Dorsolateral prefrontal cortex (tissue), 122 donors: ENCODE measurements at places on chromosomes 3 and 15.

DNA sequence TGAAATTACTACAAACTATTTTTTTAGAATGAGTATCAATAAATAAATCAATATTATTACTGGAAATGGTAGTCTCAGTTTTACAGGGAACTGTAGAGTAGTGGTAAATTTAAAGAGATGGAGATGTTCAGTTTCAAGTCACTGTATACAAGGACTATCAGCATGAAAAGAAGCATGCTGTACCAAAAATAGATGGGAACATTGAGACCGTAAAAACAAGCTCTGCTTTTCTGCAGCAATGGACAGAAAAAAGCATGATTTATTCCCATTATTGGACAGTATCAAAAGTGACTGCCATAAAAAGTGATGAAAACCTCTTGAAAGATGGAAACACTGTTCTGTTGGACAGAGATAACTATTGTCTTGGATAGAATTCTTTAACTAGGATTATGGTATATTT lies 187.2 kb downstream of the EPHA6 start:
- DNase-seq, result no peak

- DNase-seq, result no peak
These were observed 45.9 kb downstream of the HES1 start for GRCh38 chr3:194181612-194182529.

DNA sequence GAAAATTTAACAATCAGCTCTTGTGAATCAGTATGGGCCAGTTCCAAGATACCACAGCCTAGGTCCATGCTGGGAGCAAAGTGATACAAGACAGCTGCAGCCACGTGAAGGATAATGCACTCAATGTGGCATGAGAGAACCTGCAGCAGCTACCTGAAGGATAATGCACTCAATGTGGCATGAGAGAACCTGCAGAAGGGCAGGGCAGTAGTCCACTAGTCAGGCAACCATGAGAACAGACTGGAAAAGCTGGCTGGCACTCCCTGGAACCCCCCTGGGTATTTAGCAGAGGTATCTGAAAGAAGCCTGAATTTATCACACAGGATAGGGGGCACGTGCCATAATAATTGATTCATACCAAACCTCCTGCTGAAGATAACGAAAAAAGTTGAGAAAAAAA lies 237.6 kb downstream of the ATP8B4 start:
- DNase-seq, result no peak

- DNase-seq, result peak; percentile 83
These were observed 2.7 kb downstream of the LMAN1L start for GRCh38 chr15:74815121-74815934.

GRCh38 chr3:4766263-4766662 lies 213.0 kb upstream of the BHLHE40 start:
- DNase-seq, result no peak

- no peak for DNase-seq
These were observed 4.2 kb downstream of the B3GALNT1 start for GRCh38 chr3:161100994-161101393.

GRCh38 chr3:131036986-131037385 lies 10.3 kb downstream of the NEK11 start:
- DNase-seq, result no peak

GRCh38 chr15:78641102-78641748 lies at the start of gene CHRNB4:
TSS of gene CHRNB4 (minus strand) at chr15:78641210. CDS start at chr15:78641133, 77 bp downstream.
- DNase-seq, result no peak

- DNase-seq, result no peak
These were observed 95.0 kb upstream of the SNRPA1 start for GRCh38 chr15:101390060-101390459.

DNA sequence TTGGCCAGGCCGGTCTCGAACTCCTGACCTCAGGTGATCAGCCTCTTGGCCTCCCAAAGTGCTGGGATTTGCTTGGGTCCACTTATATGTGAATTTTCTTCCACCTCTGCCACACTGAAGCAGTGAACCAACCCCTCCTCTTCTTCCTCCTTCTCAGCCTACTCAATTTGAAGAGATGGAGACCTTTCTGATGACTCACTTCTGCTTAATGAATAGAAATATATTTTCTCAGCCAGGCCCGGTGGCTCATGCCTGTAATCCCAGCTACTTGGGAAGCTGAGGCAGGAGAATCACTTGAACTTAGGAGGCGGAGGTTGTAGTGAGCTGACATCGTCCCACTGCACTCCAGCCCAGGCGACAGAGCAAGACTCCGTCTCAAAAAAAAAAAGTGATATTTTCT lies 46.8 kb upstream of the GATM start:
- no peak for DNase-seq

GRCh38 chr3:125141596-125142419 lies 70.7 kb downstream of the SLC12A8 start:
- DNase-seq, result no peak

DNA sequence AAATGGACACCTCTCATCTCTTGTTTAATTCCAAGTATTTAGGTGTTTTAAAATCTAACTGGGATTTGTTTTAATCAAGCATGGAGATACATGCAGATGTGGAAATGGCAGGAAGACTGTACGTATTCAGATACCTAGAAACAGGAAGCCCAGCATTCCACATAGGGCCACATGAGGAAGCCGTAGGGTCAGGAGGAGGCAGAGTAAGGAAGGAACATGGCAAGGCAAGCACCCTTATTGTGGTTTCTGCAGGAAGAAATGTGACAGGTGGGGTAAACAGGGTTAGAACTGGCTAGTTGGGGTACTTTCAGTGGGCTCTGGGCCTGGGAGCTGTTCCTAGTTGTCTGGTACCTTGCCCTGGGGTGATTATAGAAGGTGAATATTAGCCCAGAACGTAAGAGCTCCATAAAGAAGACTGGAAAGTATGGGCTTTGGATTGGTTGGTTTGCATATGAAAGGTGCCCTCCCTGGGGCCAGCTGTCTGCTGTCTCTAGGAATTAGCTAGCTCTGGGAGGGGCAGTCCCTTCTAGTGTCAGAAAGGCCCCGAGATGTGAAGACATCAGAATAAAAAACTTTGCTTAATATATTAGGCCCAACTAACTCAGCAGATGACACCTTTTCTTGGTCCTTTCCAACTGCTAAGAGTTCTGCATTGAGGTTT lies 107.7 kb upstream of the CADPS start:
- no peak for DNase-seq

DNA sequence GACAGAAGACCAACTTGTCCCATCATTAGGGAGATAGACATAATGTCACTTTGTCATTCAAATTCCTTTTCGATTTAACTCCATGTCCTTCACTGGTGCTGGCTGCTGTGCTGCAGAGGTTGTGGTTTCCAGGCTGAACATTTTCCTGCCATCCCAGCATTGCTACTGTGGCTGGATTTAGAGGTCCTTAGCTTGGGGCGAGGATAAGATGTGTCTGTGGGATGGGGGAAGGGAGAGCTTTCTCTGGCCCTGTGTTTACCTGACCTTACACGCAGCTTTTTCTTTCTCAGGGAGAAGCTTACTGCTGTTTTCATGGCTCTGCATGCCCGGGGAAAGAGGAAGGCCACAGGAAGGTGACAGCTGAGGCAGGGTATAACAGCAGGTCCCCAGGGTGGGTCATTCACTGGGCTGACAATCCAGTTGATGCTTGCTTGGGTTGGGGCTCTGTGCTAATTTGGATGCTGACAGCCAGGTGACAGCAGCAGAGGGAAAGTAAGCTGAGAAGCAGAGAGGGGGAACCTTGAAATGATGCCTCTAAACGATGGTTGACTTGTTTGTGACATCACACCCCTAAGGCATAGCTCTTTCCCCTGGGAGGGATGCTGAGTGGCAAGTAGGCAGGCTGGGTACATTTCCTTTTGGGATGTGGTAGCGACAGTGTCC lies 326.9 kb upstream of the CTNNB1 start:
- DNase-seq, result no peak

DNA sequence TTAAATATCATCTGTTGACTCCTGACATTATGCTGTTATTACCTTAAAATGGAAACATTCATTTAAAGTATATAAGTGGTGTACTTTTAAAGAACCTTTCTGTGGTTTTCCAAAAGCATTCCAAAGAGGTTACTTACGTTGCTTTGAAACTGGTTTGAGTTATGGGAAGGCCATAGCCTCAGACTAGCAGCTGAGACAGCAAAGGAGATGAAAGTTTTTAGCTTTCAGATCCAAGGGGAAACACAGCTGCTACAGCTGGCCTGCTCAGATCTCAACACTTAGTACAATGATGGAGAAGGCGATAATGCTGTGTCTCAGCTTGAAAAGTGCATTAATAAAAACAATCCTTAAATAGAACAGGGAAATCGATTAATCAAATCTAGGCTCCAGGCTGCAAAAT lies 921.1 kb downstream of the ROBO1 start:
- no peak for DNase-seq

GRCh38 chr3:61940236-61940635 lies 378.9 kb downstream of the PTPRG start:
- DNase-seq, result no peak

DNA sequence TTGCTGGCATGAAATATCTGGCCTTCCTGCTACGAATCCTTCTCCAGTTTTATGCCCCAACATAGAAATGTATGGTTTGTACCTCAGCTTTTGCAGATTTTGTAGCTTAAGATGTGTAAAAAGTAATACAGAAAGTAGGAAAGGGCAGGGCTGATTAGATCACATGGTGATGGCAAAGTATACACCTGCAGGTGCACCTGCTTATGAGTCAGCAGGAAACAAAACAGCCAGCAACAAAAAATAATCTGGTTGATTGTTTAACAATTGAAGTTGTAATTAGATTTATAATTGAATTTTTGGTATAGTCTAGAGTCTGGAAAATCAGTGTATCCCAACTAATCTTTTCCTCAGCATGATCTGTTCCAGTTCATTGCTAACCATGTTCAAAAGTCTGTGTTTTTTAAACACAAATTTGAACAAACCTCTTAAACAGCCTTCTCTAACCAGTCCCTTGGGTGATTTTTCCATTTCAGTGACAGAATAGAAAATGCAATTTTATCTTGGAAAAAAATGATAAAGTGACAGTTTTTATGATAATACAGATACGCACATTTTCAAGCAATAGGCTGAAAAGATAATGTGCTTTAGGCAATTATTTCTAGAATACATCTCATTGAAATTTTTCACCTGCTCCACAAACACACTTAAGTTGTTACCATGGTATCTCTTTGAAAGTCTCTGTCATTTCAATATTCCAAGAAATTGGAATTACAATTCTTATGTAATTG lies 477.4 kb downstream of the NAALADL2 start:
- DNase-seq, result no peak

DNA sequence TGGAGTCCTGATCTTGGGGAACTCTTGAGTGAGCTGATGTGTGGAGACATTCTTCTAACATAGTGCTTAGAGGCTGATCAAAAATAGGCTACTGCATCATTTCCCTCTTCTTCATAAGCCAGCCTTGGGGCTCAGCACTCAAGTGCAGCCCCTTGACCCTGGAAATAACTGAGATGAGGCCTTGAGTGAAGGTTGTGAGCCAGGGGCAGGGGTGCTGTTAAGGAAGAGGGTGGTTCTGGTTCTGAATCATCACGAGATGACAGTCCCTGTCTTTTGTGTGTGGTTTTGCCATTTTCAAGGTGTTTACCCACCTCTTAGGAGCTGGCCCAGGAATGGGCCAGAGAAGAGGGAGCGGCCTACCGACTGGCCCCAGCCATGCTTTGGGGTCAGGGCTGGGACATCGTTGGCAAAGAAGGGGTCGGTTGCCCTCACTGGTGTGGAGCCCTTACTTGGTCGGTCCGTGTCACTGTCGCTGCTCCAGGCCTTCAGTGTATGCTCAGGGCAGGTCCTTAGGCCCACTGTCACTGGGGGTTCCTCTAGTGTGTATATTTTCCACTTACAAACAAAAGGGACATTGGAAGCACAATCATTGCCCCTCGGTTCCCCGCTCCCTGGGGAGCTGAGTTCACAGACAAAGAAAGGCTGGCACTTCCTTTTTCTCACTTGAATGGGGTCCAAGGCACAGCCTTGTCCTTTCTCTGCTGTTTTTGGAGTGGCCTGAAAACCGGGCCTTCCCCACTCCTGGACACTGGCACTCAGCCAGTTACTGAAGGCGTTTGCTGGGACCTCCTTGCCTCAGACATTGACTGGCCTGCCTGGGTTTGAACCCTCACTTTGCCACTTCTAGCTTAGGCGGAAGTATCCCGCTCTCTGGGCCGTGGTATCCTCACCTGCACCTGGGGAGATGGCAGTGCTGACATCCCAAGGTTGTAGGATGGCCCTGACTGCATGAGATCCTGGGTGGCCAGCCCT lies 46.6 kb downstream of the SLC6A6 start:
- no peak for DNase-seq

GRCh38 chr3:185728630-185729336 lies 96.1 kb downstream of the IGF2BP2 start:
- DNase-seq, result no peak

DNA sequence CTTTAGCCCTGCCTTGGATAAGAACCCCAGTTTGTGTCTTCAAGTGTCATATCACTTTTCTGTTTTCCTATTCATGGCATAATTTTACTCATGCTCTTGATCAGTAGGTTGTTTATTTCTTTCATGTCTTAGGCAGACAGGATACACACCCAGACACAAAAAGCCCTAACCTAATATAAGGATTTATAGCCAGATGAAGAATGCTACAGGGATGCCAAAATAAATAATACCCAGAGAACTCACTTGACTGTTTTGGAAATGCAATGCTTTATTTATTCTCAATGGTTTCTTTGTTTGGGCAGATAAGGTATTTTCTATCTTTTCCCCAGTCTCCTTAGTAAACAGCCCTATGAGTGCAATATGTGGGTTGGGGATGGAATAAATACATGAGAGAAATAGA lies 424.0 kb upstream of the PDZRN3 start:
- DNase-seq, result no peak

GRCh38 chr3:183984127-183984740 lies 33.5 kb downstream of the ABCC5 start:
- no peak for DNase-seq

DNA sequence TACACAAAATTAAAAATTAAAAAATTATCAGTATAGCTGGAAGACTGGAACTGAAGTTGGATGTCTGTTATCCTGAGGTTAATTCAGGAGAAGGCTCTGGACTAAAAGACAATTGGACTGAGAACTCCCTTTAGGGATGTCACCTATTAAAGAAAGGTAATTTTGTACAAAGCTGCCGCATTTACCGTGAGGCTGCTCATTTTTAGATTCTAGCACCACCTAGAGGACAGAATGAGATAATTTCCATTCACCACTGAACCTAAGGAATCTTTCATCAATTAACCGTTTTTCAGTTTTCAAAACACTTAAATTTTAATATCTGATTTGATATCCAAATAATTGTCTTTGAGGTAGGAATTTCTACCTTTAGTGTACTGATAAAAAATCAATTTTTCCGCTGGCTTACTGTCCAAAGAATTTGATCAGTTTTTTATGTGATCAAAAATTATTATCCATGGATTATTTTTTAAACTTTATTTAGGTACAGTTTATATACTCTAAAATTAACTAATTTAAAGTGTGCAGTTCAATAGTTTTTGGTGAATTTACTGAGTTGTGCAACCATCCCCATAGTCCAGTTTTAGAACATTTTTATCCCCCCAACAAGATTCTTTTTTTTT lies 106.7 kb upstream of the TNIK start:
- no peak for DNase-seq

GRCh38 chr3:12797124-12797891 lies 828 bp downstream of the CAND2 start:
- no peak for DNase-seq

GRCh38 chr15:51245628-51246027 lies 92.8 kb downstream of the CYP19A1 start:
- DNase-seq, result no peak
